ENCODE measurements at places on chromosomes 6 and 20. TPM values are rescaled to one million over a fixed set of nuclear protein-coding genes. Genes with fewer than 3 reads are reported as not detected.

RAET1G gene
- 0.19 TPM for total RNA-seq

TMC2 gene
- total RNA-seq, result not detected

DNA sequence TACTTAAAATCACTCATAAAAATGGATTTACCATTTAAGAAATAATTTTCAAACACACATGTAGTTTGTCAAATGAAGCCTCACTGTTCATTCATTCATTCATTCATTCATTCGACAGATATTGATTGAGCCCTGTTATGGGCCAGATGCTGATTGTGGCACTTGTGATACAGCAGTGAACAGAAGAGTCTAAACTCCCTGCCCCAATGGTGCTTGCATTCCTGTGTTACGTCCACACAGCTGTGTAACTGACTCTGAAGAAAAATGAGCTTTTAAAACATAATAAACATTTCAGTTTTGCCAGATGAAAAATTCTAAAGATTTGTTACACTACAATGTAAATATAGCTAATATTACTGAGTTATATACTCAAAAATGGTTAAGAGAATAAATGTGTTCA lies 46.2 kb downstream of the BACH2 start:
- no peak for DNase-seq
- no peak overlapping the region for H3K4me3 ChIP-seq
- H3K27me3 ChIP-seq, result no peaks in the 10 kb centered on the region
- H3K4me1 ChIP-seq, result no peaks in the 10 kb centered on the region

GRCh38 chr20:53598140-53599043 lies 4.8 kb upstream of the ZNF217 start:
- H3K36me3 ChIP-seq, result no peaks in the 10 kb centered on the region
- H3K27ac ChIP-seq, result no peak overlapping the region
- no peaks in the 10 kb centered on the region for H3K27me3 ChIP-seq
- no peak overlapping the region for H3K4me3 ChIP-seq
- peaks cover 19% of the 10 kb centered on the region for H3K4me1 ChIP-seq
- no peak for DNase-seq

- H3K4me1 ChIP-seq, result no peaks in the 10 kb centered on the region
- no peak for DNase-seq
- H3K4me3 ChIP-seq, result no peak overlapping the region
- no peak overlapping the region for H3K27ac ChIP-seq
Observed at GRCh38 chr6:161189891-161190290, 84.0 kb downstream of the AGPAT4 start.

DNA sequence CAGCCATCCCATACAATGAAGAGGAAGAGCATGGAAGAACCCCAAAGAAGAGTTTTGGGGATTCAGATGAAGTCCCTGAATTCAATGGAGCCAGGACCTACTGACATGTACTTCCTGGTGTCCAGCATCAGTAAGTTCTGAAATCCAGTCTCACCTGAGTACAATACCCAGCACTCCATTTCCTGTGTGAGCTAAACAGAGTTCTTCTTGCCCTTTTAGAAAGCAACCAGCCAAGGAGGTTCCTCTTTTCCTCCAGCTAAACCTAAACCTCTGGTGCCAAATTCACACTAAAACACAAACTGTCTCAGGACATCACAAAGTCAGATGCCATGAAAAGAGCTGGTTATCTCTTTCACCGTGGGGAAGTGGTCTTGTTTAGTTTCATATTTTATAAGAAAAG lies 71.5 kb downstream of the PKHD1 start:
- H3K4me3 ChIP-seq, result no peak overlapping the region
- H3K4me1 ChIP-seq, result no peaks in the 10 kb centered on the region
- DNase-seq, result no peak
- peaks cover 22% of the 10 kb centered on the region for H3K27me3 ChIP-seq

All from left ventricle myocardium inferior (tissue), 1 donor.